Kasumi-1 (cell line): ENCODE measurements at places on chromosomes 5 and 9.
A peak's percentile ranks its signal among the peaks of the same experiment; 100 is the strongest.

GRCh38 chr5:66864240-66864884 lies 268.2 kb downstream of the MAST4 start:
- DNase-seq: peak; percentile 41

GRCh38 chr9:135758870-135759269 lies 56.9 kb downstream of the KCNT1 start:
- no peak for DNase-seq

GRCh38 chr9:80699511-80699998 lies 989.8 kb downstream of the TLE1 start:
- no peak for DNase-seq

GRCh38 chr5:162456086-162456485 lies 388.5 kb downstream of the GABRG2 start:
- DNase-seq: no peak

GRCh38 chr5:37807621-37808301 lies 32.1 kb downstream of the GDNF start:
- DNase-seq: no peak
